Cardiac septum (tissue), 1 donor: ENCODE measurements at places on chromosomes 7 and 10. TPM values are rescaled to one million over a fixed set of nuclear protein-coding genes. Genes with fewer than 3 reads are reported as not detected.

The DRGX gene
- not detected for total RNA-seq

The C10orf62 gene
- 0.51 TPM for total RNA-seq

The C10orf53 gene
- not detected for total RNA-seq

The NPC1L1 gene
- 0.19 TPM for total RNA-seq

The HOXA11 gene
- not detected for total RNA-seq

The SAP25 gene
- total RNA-seq, result not detected
